ENCODE measurements at places on chromosomes 7 and 10. TPM values are rescaled to one million over a fixed set of nuclear protein-coding genes. Genes with fewer than 3 reads are reported as not detected.

- H3K27ac ChIP-seq, result no peak overlapping the region
- H3K36me3 ChIP-seq, result no peaks in the 10 kb centered on the region
- H3K4me1 ChIP-seq, result no peaks in the 10 kb centered on the region
- DNase-seq, result no peak
- no peaks in the 10 kb centered on the region for H3K27me3 ChIP-seq
Measured at GRCh38 chr10:117699436-117700075, 157.0 kb downstream of the EMX2 start.

GRCh38 chr10:21468086-21468485, 57.4 kb downstream of the SKIDA1 start:
- H3K4me3 ChIP-seq, result no peak overlapping the region
- no peaks in the 10 kb centered on the region for H3K36me3 ChIP-seq
- H3K4me1 ChIP-seq, result no peaks in the 10 kb centered on the region
- peak overlapping the region; percentile 57 for H3K27ac ChIP-seq
- H3K27me3 ChIP-seq, result no peaks in the 10 kb centered on the region

Gene CAMK1D
- 5.7 TPM for total RNA-seq

DNA sequence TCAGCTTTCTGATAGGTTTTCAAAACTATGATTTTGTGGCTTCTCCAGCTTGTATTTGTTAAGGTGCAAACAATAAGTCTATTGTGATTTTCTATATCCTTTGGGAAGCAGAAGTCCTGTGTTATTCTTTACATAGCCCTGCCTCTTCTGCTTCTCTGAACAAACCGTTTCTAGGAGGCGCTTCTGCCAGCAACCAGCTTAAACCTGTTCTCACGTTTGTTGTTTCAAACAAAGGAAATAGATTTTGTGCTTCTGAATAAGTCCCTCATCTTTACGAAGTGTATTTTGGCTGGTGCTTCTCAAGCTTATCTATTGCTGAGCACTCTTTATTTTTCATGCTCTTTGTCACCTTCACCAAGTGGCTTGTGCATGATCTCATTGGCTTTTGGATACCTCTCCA, 61.0 kb downstream of the VTI1A start:
- no peaks in the 10 kb centered on the region for H3K27me3 ChIP-seq
- no peaks in the 10 kb centered on the region for H3K36me3 ChIP-seq
- H3K4me1 ChIP-seq, result peaks cover 3% of the 10 kb centered on the region
- no peak overlapping the region for H3K27ac ChIP-seq
- H3K4me3 ChIP-seq, result no peak overlapping the region

DNA sequence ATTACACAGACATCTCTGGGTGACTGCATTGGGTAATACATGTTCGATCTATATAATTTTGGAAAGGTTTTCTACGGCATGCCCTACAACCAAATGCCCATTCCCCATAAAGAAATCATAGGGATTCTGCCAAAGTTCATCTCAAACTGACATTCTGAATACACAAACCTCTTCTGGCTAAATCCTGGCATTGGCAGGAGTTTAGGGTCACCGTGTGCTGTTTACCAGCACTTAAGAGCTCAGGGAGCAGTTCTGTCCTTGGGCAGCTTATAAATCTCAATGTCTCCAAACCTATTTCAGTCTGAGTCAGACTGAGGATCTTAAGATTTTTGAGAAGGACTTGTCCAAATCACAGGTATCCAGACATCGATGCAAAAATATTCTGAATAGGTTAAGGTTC, 809.6 kb upstream of the LRRN3 start:
- H3K36me3 ChIP-seq, result no peaks in the 10 kb centered on the region
- DNase-seq, result no peak
- no peak overlapping the region for H3K4me3 ChIP-seq
- H3K4me1 ChIP-seq, result no peaks in the 10 kb centered on the region
- no peak overlapping the region for H3K27ac ChIP-seq

GRCh38 chr7:120421151-120421651, 148.2 kb downstream of the KCND2 start:
- no peak overlapping the region for H3K4me3 ChIP-seq
- H3K4me1 ChIP-seq, result no peaks in the 10 kb centered on the region
- no peak overlapping the region for H3K27ac ChIP-seq
- no peaks in the 10 kb centered on the region for H3K36me3 ChIP-seq

DNA sequence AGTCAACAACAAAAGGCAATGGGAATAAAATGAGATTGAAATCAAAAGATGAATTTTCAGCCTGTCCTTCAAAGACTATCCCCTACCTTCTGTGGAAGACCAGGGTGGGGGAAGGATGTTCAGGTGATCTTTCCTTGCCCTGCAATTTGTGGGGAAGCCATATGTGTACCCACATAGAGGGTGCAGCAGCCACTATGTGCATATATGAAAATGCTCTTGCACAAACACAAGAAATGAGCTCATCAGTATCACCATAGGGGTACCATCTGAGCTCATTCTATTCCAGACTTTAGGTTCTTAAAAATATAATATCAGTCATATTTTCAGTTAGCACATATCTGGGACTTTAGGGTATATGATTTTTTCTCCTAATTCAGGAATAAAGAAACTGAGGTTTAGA, 17.7 kb downstream of the GIMAP5 start:
- no peak overlapping the region for H3K4me3 ChIP-seq
- H3K4me1 ChIP-seq, result no peaks in the 10 kb centered on the region
- peaks cover 6% of the 10 kb centered on the region for H3K27me3 ChIP-seq
- no peaks in the 10 kb centered on the region for H3K36me3 ChIP-seq

Gene IL6
- not detected for total RNA-seq
